T-helper 2 cell (primary cell): ENCODE measurements at places on chromosomes 3 and 15.
A peak's percentile ranks its signal among the peaks of the same experiment; 100 is the strongest.

- DNase-seq, result no peak
Observed at GRCh38 chr3:108448593-108448992, 61.8 kb downstream of the MYH15 start.

DNA sequence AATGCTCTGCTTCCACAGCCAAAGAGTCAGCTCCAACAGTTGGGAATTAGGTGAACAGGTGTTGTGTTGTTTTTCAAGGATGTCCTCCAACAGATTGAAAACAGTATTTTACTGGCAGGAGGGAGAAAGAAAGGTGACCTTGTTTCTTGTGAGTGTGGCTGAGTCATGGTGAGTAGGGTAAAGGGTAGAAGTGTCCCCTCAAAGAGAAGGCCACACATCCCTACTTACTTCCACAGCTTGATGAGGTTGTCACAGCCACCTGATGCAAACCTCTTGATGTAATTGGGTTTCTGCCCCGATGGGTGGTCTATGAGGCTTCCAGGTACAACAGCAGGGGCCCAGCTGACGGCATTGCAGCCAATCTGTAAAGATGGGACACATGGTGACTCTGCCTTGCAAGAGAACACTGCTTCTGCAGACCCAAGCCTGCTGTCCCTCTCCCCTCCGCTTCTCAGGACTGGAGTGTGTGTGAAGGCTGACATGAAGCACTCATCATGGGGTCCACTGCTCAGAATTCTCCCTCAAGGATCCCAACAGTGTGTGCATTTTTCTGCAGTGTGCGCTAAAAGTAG, 12.7 kb upstream of the GHRL start:
- DNase-seq, result no peak

- DNase-seq, result no peak
Observed at GRCh38 chr3:116476691-116477090, 31.4 kb upstream of the LSAMP start.

DNA sequence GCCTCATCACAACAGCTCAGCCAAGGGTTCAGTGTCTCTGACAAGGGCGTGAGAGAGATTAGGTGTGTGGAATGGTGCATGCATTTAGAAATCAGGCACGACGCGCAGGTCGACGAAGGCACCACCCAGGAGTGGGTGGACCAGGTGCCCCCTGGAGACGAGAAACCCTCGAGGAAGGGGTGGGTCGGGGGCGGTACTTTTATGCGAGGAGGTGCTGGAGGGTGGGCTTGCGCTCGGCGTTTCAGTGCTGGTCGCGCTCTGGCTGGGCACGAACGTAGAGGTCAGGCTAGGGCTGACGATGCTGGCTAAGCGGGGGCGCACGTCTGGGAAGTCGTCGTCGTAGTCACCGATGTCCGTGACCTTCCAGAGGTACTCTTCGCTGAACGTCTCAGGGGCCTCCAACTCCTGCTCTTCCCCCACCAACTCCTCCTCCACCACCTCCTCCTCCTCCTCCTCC, 393 bp downstream of the ERICH6 start:
- DNase-seq, result peak; percentile 45

DNA sequence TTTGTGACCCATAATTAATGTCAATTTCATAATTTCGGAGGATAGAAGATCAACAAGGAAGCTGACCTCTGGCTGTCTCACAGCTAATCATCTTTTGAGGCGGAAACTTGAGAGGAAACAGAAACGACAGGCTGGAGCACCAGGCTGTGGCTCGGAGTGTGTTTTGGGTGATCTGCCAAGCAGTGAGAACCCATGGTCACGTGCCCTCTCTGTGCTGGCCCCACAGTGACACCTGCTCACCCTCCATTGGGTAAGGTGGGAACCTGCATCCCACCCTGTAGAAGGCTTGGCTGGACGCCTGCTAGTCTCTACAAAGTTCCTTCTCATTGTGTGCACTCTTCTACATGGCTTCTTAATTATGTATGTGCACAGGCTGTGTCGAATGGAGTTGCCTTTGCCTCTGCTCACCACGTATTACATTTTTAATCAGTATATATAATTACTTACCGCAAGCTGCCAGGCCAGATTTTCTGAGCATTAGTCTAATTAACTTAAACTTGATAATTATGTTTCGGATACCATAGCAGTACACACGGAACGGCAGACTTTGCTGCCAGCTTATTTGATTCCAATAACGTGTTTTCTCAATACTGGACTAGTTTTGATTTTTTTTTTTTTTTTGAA, 719.4 kb upstream of the CFAP20DC start:
- DNase-seq, result no peak

- DNase-seq, result peak; percentile 53
Observed at GRCh38 chr3:71478568-71478967, 105.0 kb downstream of the FOXP1 start.
